Lower lobe of right lung (tissue), 2 donors: ENCODE measurements at places on chromosomes 1 and 21. TPM values are rescaled to one million over a fixed set of nuclear protein-coding genes. Genes with fewer than 3 reads are reported as not detected.

DNA sequence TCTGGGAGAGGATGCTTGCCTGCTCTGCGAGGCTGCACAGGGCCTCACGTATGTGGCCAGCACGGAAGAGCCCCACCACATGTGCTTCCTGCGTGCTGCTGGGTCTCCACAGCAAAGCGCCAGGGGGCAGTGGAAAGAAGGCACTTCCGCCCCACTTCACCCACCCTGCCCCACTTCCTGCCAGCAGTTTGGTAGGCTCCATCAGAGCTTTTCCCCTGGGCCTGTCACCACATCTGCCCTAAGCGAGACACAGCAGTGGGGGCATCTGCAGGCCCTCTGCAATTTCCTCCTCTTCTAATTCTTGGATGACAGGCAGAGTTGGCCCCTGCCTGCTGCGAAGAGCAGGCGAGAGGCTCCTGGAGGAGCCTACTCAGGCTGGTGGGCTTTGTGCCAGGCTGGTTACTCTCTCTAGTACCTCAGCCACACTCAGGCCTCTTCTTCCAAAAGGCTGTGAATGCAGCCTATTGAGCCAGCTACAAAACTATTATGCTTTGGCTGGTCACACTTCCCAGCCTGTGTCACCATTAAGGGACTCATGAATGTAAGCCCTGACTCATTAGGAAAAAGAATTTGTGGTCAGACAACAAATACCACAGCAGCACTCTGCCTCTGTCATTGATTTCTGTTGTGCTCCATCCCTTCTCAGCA, 25.0 kb downstream of the CD244 start:
- peak; percentile 53 for DNase-seq

The CFAP141 gene
- total RNA-seq: 2.8 TPM

- DNase-seq: no peak
Measured at GRCh38 chr1:4062992-4063391, 162.9 kb upstream of the C1orf174 start.

DNA sequence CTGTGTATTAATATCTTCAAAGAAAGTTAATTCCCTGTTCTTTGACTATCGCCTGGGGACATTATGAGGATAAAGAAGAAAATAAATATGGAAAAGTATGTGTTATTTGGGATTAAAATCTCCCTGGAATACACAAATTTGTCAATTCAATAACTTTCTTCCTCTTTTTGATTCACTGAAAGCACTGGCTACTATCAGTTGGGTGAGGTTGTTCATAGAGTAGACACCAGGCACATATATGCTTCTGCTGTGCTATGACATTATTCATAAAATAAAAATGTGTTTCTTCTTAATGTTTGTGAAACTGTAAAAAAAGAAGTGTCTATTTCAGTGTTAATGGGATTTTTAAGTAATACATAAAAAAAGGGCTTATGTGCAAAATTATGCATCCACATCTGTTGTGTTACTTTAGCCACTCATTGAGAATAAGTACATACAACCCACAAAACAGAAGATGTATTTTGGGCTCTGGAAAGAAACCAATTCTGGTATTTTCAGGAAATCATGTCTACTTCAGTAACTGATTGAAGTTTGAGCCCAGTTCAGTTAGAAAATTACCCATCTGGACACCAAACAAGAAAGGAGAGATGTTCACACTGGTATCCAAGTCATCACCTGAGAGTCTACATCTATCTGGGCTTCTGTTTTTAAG, 169.4 kb downstream of the GABPA start:
- no peak for DNase-seq

DNA sequence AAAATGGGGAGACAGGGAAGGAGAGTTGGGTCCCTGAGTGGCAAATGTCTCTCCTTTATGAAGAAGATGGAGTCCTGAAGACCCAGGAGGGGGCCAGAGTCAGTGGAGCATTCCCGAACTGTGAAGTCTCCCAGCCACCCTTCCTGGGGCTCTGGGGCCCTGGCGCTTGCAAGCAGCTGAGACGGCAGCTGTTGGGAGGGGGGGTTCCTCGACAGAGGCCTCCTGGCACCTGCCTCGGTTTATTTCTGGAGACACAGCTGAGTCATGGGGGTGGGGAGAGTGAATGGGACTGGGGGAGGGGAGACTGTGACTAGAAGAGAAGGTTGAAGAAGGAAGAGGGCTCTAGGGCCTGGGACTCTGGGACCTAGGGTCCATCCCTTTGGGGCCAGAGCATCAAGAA, 14.0 kb downstream of the NES start:
- no peak for DNase-seq

DNA sequence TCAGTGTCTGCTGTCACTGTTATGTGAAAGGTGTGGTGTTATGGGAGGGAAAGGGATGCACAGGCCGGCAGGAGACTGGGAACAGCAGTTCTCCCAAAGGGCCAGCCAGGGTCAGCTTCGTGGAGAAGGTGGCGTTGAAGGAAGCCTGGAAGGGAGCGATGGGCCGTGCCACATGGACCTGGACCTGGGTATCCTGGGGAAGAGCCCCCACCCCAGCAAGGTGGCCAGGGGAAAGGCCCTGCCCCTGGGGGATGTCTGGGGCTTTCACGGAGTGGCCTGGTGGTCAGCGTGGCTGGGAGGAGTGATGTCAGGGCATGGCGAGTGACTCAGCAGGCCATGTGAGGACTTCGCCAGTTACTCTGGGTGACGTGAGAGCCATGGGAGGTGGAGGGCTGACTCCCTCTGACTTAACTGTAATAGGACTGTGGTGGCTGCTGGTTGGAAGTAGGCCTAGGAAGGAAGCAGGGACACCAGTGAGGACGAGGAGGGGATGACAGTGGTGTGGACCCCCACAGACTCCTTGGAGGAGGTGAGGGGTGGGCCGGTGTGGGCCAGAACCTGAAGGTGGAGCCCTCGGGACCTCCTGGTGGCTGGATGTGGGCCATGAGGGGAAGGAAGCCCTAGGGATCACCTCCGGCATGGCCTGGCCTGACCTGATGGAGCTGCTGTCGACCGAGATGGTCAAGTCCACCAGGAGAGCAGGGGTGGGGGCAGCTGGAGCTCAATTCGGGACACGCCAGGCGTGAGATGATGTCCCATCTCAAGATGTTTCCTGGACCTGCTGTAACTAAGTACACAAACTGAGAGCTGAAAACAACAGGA, 54.5 kb downstream of the BACE2 start:
- DNase-seq: no peak

The C1orf94 gene
- not detected for total RNA-seq

The MAB21L3 gene
- 1.2 TPM for total RNA-seq

DNA sequence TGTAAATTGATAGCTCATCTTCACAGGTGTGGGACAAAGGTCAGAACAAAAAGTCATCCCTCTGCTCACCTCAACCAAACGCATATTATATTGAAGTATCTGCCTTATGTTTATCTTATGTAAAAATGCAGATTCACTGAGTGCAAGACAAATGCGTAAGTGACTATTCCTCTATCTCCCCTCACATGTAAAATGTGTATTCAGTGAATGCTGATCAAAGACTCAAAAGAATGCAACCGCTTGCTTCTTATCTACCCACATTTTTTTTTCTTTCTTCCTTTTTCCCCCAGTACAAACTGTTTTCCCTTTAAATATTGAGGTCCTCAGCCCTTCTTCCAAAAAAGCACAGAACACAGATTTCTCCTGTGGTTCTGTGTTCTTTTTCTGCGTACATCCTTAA, 1882.9 kb downstream of the NCAM2 start:
- DNase-seq: no peak

The DMRTA2 gene
- total RNA-seq: not detected

The FCRL2 gene
- 1.3 TPM for total RNA-seq

- DNase-seq: peak; percentile 88
Measured at GRCh38 chr1:2204415-2205190, 10.0 kb upstream of the FAAP20 start.

The SMCP gene
- not detected for total RNA-seq

The ATF3 gene
- total RNA-seq: 25.8 TPM

The DISP3 gene
- total RNA-seq: 0.12 TPM

DNA sequence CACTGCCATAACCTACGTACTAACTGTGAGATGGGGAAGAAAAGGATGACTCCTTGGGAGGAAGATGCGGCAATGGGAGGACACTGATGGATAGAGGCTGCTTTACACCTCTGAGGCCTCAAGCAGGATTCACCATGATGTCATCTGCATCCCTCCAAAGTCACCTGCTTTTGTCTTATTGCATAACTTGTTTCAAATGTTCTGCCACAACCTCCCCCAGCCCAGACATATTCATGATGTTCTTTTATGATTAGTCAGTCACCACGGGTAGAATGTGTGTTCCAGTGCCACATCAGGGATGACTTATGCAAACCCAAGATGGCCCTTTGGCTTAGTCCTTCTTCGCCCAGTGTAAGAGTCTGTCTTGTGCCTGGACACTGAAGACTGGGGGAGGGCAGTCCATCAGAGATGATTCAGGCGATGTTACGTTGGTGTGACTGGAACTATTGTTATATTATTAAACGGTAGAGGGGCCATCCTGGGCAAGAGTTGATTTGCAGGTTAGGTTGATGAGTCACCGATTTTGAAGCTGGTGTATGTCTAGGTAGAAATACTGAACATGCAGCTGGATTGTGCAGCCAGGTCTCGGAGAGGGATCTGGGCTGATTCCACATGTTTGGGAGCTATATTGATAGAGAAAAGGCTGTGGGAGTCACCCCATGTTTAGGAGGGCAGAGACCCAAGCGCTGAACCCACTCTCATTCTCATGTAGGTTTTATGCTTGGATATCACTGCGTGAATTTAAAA, 32.6 kb downstream of the RYR2 start:
- DNase-seq: no peak

The PTPN7 gene
- total RNA-seq: 8.5 TPM

- DNase-seq: no peak
Measured at GRCh38 chr1:161054805-161055204, 9.0 kb upstream of the USF1 start.
